MG63 (cell line): ENCODE measurements at places on chromosomes 1 and 21.

DNA sequence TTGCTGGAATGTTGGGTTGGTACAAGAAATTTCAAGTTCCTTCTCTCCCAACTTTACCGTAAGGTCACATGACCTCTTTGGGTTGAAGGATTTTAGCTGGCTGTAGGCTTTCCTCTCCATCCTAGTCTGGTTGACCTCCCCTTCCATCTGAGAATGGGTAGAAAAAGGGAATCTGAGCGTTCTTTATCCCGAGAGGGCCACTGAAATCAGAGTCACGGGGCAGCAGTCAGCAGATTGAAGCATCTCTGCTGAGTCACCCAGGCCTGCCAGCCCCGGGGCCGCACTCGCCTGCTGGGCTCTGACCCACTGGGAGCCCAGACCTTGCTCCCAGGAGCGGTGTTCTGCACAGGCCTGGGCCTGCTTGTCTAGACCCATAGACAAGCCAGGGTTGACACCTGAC lies 31.0 kb downstream of the TMCC2 start:
- DNase-seq, result no peak

DNA sequence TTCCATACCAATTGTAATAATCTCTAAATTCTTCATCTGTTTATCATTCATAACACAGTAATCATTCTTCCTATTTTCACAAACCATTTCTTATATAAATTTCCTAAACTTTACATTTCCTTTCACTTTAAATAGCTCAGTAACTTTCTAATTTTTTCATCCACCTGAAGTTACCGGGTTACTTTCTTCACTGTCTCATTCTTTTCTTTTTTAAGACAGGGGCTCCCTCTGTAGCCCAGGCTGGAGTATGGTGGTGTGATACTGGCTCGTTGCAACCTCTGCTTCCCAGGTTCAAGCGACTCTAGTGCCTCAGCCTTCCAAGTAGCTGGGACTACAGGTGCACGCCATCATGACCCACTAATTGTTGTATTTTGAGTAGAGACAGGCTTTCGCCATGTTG lies 41.3 kb downstream of the RERE start:
- no peak for DNase-seq

DNA sequence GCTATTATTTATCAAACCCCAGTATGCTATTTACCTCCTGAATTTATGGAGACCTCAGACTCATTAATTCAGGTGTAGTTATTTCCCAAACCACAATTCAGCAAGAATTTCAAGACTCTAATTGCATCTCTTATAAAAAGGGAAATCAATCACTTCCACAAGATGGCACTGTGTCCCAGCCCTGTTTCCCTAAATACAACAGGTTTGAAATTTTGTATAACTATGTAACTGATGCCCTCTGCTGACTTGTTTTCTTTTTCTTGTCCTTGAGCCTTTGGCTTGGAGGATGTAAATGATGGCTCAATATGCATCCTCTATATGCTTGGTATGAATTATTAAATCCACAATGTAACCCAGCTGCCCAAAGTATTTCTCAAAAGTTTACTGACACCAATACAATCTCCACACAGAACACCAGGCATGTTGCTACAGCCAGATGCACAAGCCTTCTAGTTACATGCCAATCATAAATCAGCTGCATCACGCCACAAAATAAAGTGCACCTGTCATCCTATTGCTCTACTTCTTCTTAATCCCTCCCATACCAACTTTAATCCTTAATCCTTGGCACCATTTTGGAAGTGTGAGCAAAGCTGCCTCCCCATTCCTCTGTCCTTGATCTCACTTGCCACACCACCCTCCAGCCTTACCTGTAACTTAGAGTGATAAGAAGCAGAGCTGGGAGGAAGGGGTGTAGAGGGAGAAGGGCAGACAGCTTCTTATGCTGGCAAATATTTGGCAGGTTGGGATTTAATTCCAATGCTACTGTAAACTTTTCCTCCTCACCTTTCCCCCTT lies 9.0 kb downstream of the C1orf105 start:
- peak; percentile 11 for DNase-seq

GRCh38 chr1:45952072-45952471 lies 148.7 kb downstream of the MAST2 start:
- no peak for DNase-seq

DNA sequence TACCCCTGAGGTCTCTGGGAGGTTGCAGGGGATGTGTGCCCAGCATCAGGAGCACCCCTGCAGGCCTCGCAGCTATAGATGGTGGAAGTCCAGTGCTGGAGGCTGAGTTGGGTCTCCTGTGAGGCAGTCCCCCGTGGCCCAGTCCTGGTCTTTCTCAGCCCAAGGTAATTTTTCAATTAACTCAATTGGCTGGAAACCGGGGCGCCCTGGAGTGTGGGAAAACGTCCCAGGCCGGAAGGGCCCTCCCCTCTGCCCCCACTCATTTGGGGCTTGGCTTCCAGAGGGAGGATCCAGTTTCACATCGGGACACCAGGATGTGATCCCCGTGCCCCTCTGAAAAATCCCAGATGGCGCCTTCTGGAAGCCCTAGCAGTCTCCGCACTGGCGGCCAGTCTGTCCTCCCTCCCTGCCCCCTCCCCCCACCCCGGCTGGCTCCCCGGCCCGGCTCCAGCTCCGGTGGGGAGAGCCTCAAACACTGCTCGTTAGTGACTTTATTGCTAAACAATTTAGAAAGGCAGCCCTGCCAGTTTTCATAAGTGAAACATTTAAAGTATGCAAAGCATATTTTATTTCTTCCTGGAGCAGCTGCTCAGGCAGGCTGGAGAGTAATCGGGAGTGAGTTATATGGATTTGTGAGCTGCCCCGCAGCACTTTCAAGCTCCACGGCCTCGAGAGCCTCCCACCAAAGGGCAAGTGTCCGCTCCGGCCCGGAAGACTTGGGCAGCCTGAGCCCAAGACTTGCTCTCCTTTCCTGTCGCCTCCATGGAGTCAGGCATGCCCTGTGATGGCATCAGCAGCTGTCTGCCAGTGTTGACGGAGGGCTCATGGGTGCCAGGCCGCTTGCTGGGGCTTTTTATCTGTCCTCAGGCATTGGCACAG lies 208.2 kb upstream of the TMEM51 start:
- DNase-seq, result peak; percentile 89

DNA sequence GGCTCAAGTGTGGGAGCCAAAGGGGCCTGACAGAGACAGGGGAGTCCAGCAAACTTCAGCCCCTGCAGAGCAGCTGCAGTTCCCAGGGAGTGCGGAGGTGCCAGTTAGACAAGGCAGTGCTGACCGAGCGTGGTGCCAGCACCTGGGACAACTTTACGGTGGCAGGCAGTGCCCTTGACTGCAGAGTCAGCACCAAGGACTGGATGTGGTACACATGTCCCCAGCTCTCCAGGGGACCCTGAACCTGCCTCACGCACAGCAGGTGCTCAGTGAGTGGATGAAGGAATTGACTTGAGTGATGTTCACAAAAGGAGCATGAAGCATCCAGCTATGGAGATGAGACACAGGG lies 296.5 kb downstream of the SIPA1L2 start:
- no peak for DNase-seq
